A549 treated with CORT108297 at 1 μM for 4 hours (cell line): ENCODE measurements at places on chromosomes 11 and 22. TPM values are rescaled to one million over a fixed set of nuclear protein-coding genes. Genes with fewer than 3 reads are reported as not detected.

The MMP7 gene
- 21.2 to 33.1 TPM (median 24.6 TPM) in 5 replicates for total RNA-seq

The VSIG10L2 gene
- total RNA-seq, result not detected in 5 replicates

The SERHL2 gene
- total RNA-seq, result 0.12 to 0.37 TPM (median 0.25 TPM) in 5 replicates

The GPHA2 gene
- not detected in 5 replicates for total RNA-seq

The HRAS gene
- 97.4 to 162 TPM (median 151 TPM) in 5 replicates for total RNA-seq

The MRPL11 gene
- 91.9 to 118 TPM (median 107 TPM) in 5 replicates for total RNA-seq
